ENCODE measurements at places on chromosomes 7 and 10.
A peak's percentile ranks its signal among the peaks of the same experiment; 100 is the strongest.

- no peak for DNase-seq
Measured at GRCh38 chr7:2477447-2478398, 1.5 kb upstream of the GRIFIN start.

DNA sequence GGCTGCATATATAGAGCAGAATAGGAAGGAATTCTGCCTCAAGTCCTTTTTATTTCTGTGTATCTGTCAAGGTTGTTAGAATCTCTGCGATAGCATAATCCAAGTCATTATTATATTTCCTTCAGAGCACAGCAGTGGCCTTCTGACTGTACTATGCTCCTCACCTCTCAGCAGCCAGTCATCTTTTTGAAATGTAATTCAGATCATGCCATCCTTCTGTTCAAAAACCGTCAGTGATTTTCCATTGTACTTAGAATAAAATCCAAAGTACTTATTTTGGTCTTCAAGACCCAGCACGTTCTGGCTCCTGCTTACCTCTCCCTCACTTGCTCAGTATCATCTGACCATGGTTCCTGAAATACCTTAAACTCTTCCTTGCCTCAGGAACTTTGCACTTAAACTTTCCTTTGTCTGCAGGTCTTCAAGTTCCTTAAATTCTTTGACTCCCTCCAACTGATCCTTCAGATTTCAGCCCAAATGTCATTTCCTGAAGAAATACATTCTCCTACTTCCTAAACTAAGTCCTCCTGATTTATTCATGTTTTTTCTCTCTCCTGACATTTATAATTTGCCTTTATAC, 112.4 kb downstream of the ST7 start:
- no peak for DNase-seq

GRCh38 chr7:111678281-111678680, 116.0 kb upstream of the IMMP2L start:
- no peak for DNase-seq

DNA sequence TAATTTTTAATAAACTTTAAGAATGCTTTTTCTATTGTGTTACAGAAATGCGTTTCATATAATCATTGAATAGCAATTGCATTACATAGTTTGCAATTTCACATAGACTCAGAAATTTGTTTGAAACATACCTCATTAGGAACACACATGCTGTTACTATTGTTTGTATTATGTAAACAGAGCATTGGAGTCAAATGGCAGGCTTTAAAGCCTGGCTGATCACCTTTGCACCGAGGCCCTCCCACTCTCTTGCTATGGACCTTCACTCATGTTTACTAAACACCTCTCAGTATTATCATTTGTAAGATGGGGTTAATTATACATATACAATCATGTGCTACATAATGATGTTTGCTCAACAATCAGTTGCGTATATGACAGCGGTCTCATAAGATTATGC, 203.6 kb upstream of the NPSR1 start:
- no peak for DNase-seq

DNA sequence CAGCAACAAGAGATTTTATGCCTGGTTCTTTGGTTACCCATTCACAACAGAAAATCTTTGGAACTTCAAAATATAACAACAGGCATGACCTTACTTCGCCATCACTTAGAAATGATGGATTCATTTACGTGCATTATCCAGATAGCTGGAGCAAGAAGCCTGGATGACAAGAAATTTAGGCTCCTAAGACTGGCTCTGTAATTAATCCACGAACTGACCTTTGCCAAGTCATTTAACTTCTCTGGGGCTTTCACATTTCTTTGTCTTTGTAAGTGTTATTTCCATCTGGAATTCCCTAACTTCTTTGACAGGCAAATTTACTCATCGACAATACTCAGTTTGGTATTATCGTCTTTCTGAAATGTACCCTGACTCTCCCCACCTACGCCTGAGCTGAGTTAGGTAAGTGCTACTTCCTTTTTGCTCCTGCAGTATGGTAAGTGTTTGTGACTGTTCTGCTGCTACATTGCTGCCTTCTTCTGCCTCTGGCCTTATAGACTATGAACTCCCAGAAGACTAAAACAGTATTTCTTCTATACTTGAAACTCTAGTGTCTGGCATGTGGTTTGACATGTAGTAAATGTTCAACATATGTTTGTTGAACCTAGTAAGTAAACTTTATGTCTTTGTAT, 5.5 kb upstream of the MDFIC start:
- DNase-seq = no peak

DNA sequence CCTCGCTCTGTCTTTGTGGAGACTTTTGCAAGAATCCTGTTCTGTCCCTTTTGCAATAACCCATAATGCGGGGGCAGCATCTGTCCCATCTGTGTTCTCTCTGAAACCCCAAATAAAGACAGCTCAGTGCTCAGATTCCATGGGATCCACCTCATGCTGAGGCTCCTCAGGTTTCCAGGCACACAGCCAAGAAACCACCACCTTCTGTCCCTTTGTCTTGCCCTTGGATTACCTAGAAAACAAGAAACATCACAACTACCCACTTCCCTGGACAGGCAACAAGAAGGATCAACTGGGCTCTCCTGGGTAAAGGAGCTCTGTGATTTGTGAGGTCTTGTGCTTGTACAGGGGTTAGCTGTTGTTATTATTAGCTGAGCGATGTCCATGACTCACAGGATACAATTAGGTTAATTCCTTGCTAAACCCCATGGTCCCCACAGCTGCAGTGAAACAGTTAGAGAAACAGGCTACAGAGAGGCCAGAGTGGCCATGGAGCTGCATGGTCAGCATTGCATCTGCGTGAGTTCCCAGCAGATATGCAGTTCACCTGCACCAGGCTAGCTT, 50.2 kb downstream of the CXCL12 start:
- DNase-seq = no peak

DNA sequence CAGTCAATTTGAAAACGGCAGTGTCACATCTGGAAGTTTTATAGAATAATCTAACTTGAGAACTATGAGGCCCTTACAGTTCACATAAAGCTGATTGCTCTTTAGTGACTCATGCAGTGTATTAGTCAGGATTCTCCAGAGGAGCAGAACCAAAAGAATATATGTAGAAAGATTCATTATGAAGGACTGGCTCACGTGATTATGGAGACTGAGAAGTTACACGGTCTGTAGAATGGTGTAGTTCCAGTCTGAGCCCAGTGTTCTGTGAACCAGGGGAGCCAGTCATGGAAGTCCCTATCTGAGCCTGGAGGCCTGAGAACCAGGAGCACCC, 21.5 kb downstream of the RBM33 start:
- DNase-seq = no peak

GRCh38 chr10:48508791-48509772, 95.8 kb downstream of the ARHGAP22 start:
- no peak for DNase-seq

DNA sequence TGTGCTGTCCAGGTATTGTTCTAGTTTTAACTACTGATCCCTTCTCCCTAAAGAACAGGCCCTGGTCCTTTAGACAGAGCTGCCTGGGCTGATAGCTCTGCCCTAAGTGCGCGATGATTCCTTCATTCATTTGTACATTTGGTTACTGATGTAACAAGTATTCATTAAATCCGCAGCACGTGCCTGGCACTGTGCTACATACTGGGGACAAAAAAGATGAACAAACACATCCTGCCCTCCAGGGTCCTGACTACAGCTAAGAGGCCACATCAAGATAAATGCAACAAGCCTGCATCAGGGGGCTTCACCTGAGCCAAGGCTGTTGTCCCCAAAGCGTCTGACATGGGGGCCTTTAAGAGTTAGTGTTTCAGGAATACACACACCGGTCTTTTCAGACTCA, 99.0 kb upstream of the PODXL start:
- DNase-seq = no peak

GRCh38 chr10:79189853-79190435, 121.2 kb downstream of the ZMIZ1 start:
- no peak for DNase-seq

DNA sequence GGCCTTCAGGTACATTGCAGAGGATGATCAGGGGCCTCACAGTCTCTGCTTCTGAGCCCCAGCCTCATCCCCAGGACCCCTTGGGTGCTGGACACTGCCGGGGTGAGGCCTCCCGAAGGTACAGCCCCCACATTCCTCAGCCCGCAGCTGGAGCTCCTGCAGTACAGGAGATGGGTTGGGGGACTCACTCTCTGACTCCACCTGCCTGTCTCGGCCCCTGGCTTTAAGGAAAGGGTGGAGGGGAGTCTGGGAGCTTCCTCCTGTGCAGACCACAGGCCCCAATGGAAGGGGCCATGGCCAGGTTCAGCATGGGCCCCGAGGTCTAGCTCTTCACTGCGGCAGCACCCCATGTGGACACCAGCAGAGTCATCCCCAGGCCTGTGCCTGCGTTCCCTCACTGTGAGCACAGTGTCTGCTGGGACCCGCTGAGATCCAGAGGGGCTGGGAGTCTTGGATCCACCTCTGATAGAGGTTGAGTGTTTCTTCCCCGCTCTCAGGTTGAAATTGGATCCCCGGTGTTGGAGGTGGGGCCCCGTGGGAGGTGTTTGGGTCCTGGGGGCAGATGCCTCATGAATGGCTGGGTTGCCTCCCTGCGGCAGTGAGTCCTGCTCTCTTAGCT, 99.9 kb downstream of the PRKAG2 start:
- peak; percentile 55 for DNase-seq

GRCh38 chr10:33345236-33345635, 10.8 kb upstream of the NRP1 start:
- no peak for DNase-seq

Measured in left lung (tissue), 14 donors.